ENCODE measurements at places on chromosomes 16 and 17.

DNA sequence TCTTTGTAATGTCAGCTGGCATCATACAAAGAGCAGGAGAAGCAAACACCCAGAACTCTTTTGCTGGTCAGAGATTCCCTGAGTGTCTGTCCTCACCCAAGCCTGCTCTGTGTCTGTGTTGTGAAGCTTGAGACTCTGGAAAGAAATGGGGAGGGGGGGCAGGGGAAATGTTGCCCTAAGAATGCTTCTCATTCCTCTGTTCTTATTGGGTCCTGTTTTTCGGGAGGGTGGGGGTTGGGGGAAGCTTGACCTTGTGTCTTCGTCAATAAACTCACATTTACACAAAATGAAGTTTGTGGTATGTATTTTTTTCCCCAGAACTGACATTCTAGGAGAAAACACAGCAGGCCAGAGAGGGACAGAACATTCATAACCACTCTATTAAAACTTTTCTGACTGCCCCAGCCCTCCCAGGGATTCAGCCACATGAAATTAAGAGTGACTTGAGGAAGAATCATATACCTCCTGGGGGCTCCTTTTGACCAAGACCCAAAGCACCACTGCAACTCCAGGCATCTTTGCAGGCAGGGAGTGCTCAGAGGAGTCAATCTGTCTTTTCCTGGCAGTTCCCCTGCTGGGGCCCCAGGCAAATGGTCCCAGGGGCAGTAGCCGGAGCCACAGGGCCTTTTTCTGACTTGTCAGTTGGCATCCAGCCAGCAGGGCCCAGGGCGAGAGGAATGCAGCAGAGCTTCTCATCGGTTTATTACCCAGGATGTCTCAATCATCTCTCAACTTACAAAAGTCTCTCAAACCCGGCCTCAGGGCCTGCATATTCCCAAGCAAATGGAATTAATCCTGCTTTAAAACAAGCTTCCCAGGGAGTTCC is 5.1 kb upstream of the RASL10B start:
- DNase-seq: no peak

GRCh38 chr16:82344157-82344556 is 174.1 kb upstream of the MPHOSPH6 start:
- DNase-seq: no peak

- DNase-seq: no peak
Observed at GRCh38 chr17:16980813-16981731, 9.2 kb upstream of the TNFRSF13B start.

GRCh38 chr17:79925242-79925957 is 86.2 kb upstream of the CBX4 start:
- DNase-seq: no peak

- no peak for DNase-seq
Observed at GRCh38 chr16:72877374-72878028, 170.4 kb downstream of the ZFHX3 start.

DNA sequence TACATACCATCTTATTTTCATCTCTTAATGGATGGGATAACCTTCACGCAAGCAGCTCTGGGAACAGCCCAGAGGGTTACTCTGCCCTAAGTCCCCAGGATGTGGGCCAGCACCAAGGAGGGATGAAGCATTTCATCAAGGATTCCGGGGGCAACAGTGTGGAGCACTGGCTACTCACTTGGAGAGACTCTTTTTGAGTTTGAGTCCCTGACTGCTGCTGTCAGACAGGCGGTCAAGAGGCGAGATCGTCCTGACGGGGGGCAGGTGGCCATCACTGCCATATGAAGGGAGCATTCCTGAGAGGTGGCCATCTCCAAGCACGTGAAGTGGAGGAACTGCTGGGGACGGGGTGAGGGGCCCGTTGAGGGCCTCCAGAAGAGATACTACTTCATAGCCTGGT is 18.1 kb upstream of the FOXJ1 start:
- DNase-seq: no peak

DNA sequence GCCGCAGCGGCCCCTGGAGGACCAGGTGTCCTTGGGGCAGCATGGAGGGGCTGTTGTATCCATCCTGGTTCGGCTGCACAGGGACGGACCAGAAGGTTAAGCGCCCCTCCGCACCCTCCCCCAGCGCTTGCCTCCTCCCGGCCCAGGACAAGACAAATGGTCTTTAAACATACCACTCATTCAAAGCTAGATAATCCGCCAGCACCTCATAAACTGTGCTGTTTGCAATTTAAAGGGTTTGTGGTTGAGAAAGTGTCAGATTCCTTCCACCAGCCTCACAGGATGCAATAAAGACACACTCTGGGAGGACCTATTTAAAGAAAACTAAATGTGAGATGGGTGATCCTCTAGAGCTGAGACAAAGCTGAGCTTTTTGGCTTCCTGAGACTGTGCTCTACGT is 426.2 kb upstream of the EEF2KMT start:
- DNase-seq: no peak

DNA sequence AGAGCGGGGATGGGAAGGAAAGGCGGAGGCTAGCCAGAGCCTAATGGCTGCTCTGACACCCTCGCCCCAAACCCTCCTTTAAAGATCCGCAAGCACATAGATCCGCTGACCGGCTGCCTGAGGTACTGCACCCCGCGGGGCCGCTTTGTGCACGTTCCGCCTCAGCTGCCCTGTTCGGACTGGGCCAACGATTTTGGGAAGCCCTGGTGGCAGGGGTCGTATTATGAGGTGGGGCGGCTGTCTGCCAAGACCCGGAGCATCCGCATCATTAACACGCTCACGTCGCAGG is 663 bp downstream of the CYB5D1 start:
- DNase-seq: no peak

DNA sequence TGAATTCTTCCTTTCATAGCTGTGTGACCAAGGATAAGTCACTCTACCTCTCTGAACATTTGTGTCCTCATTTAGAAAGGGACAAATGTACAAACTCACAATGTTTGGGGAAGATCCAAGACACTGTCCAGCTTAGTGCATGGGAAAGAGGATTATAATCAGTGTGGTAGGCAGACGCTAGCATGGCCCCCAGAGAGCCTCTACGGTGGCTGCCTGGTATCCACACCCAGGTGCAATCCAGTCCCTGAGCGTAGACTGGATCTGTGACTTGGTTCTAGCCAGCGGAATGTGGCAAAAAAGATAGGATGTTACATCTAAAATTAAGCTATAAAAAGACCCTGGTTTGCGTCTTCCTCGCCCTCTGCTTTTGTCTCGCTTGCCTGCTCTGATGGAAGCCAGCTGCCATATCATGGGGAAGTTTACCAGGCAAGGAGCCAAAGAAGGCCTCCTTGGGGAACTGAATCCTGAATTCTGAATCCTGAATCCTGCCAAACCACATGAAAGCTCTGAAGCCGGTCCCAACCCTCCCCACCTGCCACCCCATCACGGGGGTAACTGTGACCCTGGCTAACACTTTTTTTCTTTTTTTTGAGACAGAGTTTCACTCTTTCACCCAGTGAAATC is 51.7 kb downstream of the PLXDC1 start:
- no peak for DNase-seq

GRCh38 chr16:89696670-89697128 is 4.8 kb downstream of the SPATA2L start:
- DNase-seq: no peak

DNA sequence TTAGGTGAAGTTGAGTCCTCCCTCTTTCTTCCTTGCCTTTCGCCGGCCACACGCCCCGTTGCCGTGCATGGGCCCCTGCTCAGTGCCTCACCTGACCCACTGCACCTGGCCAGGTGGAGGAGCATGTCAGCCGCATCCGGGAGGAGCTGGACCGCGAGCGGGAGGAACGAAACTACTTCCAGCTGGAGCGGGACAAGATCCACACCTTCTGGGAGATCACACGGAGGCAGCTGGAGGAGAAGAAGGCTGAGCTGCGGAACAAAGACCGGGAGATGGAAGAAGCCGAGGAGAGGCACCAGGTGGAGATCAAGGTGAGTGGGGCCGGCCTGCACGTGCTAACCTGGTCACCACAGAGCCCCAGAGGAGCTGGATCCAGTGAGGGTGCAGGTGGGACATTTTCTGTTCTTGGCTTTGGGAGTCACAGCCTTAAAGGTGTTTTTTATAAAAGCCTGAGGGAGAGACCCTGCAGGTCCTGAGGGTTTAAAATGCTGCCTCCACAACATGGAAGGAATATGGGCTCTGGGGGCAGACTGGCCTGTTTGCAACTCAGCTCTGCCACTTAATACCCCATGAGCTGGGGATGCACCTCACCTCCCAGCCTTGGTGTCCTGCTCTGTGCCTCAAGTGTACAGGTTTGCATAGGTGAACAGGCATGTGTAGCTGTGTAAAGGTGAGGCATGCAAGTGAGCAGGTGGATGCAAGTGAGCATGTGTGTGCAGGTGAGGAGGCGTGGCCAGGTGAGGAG is 12.1 kb upstream of the DBNDD1 start:
- no peak for DNase-seq

GRCh38 chr17:6075050-6075449 is 4.9 kb downstream of the WSCD1 start:
- DNase-seq: no peak

DNA sequence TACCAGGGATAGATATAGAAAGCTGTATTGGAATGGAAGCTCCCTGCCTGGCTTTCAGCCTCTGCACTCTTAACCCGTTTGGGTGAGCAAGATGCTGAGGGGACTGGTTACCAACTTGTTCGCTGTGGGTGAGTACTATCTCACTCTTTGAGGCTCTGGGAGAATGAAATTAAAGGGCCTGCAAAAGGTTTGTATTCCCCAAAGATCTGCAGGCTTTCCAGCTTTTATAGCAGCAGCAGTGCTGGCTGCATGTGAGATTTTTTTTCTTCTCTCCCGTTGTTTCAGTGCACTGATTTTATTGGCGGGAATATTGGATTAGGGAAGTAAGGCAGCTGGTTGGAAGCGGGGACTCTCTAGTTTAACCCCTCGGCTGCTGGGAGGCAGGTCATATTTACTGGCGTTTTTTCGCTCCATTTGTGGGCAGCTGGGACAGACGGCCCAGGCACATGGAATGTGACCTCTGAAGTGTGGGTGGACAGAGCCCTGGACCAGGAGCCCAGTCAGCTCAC is 30.9 kb downstream of the C17orf75 start:
- no peak for DNase-seq

DNA sequence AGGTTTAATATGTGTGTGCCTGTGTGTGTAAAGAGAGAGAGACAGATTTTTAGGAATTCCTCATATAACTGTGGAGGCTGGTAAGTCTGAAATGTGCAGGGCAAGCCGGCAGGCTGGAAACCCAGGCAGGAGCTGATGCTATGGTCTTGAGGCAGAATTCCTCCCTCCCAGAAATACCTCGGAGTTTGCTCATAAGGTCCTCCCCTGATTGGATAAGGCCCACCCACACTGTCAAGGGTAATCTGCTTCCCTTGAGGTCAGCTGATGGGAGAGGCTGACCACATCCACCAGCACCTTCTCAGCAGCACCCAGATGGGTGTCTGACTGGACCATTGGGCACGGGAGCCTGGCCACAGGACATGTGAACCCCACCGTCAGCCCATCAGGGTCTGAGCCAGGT is 42.4 kb downstream of the C16orf95 start:
- no peak for DNase-seq

DNA sequence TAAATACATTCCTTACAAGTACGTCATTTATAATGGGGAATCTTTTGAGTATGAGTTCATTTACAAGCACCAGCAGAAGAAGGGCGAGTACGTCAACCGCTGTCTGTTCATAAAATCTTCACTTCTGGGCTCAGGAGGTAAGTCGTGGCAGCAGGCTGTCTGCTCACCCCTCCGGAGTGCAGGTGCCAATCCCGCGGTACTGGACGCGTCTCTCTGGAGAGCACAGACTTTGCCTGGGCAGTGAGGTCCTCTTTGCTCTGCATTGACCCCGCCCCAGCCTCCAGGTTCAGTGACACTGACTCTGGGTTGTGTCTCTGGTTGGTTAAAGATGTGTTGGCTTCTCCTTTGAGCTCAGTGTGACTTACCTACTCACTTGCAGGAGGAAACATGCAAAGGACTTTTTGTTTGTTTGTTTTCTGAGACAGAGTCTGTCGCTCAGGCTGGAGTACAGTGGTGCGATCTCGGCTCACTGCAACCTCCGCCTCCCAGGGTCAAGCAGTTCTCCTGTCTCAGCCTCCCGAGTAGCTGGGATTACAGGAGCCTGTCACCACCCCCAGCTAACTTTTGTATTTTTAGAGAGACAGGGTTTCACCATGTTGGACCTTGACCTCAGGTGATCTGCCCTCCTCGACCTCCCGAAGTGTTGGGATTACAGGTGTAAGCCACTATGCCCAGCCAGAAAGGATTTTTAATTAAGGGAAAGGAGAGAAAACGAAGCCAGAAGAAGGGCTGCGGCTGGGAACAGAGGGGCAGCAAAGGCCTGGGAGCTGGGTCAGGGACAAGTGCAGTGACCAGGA is 31.2 kb downstream of the RNF213 start:
- no peak for DNase-seq

- DNase-seq: no peak
Observed at GRCh38 chr17:5714993-5715392, 130.7 kb upstream of the NLRP1 start.

DNA sequence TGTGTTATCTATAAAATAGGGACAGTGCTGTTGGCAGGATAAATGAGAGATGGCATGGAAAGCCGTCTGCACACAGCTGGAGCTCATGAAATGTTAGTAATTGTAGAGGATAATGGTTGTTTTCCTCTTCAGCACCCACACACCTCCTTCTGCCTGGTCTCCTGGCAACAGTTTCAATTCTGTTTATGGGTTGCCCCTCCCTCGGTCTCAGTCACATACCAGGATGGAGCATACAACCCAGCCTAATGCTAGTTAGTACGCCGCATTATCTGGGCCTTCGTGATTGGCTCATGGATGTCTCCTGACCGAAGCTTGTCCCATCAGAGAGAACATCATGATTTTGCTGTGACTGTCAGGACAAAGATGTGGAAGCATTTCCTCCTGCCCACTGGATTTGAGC is 126.2 kb upstream of the WSCD1 start:
- no peak for DNase-seq

DNA sequence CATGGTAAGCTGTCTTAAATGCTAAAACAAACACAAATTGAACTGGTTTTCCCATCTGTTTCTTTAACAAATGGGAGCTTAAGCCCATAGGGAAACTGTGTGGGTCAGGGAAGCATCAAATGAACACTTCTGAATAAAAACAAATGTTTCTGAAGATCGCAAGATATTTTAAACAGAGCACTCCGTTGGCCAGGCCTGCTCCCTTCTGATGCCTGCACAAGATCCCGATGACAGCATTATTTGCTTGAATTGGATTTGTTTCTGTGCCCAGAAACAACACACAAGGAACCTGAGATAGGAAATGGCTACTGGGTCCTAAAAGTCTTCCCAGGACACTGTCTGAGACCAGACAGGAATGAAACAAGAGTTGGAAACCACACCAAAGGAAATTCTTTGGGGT is 425.8 kb upstream of the ZFHX3 start:
- no peak for DNase-seq

GRCh38 chr17:164303-165235 is 16.9 kb downstream of the DOC2B start:
- no peak for DNase-seq

DNA sequence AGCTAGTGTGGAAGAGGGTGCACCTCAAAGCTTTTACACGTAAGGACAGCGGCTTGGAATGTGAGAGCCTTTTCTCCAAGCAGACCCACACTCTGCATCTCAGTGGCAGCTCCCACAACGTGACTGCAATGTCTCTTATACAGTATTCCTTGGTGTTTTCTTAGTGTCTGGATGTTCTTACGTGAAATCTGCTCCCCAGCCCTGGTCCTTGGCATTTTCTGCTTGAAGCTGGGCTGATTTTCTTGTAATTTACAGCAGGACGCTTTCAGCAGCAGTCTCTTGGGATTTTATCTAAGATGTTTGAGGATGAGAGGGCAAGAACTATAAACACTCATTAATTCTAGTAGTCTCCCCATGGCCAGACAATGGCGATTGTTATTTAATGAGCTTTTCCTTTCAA is 12.1 kb upstream of the POLR3E start:
- DNase-seq: no peak

GRCh38 chr17:75854101-75854748 is 910 bp downstream of the WBP2 start:
- no peak for DNase-seq

GRCh38 chr16:81618187-81618586 is 160.9 kb upstream of the PLCG2 start:
- DNase-seq: no peak

All from stimulated activated CD8-positive, alpha-beta memory T cell treated with anti-CD3 and anti-CD28 coated beads, Interleukin-4, amount 100 ng/mL, for 4 hours (primary cell).